Left forelimb (tissue), 1 donor: ENCODE measurements at places on chromosomes 6 and 20.

DNA sequence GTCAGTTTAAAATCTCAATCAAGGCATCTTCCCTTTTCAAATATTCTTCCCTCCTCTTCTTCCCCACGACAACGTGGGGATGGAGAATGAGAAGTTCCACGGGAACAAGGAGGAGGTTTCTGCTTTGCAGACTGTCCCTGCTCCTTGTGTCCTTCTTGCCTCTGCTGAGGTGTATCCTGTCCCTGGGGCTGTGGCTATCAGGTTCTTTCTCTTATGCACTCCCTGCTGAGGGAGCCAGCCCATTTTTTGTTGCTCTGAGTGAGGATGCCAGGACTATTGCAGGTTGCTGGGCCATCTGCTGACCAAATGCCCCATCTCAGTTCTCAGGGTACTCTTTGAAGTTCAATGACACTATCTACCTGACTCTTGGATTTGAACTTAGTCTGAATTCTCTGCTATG, 533.6 kb downstream of the RNF144B start:
- no peak for DNase-seq

- DNase-seq: no peak
These were observed 31.9 kb downstream of the C6orf89 start for GRCh38 chr6:36917541-36918193.

DNA sequence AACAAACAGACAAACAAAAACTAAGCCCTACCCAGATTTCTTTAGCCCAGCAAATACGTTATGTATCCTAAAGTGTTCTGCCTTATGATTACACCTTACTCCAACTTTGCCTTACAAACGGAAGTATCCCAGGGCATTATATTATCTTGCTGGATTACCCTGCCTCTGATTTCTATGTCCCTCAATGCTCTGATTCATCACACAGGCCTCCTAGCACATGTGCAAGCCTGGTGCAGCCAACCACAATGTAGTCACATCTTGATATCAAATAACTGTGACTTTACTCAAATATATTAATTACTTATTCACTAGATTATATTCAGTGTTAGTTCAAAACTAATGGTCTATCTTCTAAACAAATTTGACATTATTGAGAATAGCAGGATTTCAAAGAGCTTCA, 598.6 kb downstream of the TBC1D32 start:
- no peak for DNase-seq

DNA sequence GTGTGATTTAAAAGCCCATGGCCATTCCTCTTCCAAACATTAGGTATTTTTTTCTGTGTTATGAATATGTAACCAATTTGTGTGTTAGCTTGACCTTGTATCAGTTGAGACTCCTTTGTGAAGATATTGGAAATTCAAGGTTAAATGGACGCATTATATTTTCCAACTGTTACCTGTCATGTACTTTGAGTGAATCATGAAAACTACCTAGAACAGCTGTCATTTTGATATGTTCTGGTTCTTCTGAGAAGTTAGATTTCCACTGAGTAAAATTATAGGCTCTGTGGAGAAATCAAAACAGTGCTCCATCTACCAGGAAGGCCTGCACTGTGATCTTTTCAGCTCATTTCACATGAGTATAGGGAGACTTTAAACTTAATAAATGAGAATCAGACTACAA, 470.0 kb downstream of the NKAIN2 start:
- DNase-seq: no peak

DNA sequence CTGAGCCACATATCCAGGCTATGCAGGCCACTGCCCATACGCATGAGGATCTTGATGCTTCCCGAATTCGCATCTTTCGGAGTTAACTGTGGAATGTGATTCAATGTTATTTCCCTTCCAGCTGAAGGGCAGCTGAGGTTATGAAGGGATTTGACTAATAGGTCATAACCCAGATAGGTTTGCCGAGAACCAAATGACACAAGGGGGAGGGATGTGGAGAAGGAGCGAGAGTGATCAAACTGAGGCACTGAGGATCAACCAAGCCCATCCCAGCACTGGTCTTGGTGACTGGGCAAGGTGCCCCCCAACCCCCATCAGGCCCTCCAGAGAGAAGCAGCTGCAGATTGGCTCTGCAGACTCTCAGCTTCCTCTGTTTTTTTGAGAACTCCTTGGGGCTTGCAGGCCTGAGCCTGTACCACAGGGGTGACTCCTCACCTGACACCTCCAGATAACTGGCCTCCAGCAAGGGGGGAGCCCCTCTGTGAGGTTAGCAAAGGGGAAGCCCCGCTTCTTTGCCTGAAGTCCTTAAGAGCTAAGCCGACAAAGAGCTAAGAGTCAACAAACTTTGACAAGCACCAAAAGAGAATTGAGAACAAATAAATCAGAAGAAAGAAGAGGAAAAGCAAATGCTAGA, 185.9 kb downstream of the PDE7B start:
- no peak for DNase-seq

GRCh38 chr6:3991941-3992340, 87.0 kb downstream of the FAM217A start:
- no peak for DNase-seq

- no peak for DNase-seq
These were observed 182.5 kb downstream of the SYNDIG1 start for GRCh38 chr20:24651976-24652345.

GRCh38 chr6:112086744-112087135, 542 bp downstream of the TUBE1 start:
- no peak for DNase-seq

- peak; percentile 87 for DNase-seq
These were observed 2.8 kb downstream of the SOX4 start for GRCh38 chr6:21596145-21596948.

- no peak for DNase-seq
These were observed 148.7 kb upstream of the TCF21 start for GRCh38 chr6:133740218-133740617.

DNA sequence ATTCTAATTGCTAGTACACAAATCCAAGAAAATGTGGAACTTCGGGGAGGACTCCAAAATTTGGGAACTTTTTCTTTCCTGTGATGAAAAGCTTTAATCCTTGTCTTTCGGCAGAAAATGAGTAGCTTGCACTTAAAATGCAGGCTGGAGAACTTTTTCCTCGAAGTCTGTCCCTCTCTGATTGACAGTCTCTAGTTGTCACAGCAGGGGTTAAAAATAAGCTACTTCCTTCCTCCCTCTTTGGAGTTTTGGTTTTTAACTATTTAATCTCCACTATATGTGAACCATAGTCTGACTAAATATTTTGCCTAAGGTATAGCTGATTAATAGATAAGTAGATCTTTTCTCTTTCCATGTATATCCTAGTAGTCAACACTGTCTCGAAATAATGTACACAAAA, 66.8 kb upstream of the MBOAT1 start:
- no peak for DNase-seq

GRCh38 chr6:126071000-126071647, 84.8 kb downstream of the TRMT11 start:
- no peak for DNase-seq

GRCh38 chr6:13550656-13551055, 23.7 kb upstream of the SIRT5 start:
- no peak for DNase-seq

DNA sequence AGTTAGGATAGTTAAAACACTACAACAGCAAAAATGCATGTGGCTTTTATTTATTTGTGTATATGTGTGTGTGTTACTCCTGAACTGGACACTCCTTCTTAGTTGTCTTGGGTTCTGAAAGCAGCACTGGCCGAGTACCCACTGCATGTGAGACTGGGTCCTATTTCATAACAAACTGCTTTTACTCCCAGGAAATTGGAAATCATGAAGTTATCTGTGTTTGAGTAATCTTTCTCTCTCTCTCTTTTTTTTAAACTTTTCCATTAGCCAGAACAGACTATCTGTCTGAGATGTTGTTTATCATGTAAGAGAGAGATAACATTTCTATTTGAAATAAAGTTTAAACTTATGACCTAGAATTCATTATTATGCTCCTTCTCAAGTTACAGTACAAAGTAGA, 110.4 kb downstream of the LIN28B start:
- no peak for DNase-seq

GRCh38 chr6:72175916-72176315, 289.6 kb downstream of the RIMS1 start:
- no peak for DNase-seq

DNA sequence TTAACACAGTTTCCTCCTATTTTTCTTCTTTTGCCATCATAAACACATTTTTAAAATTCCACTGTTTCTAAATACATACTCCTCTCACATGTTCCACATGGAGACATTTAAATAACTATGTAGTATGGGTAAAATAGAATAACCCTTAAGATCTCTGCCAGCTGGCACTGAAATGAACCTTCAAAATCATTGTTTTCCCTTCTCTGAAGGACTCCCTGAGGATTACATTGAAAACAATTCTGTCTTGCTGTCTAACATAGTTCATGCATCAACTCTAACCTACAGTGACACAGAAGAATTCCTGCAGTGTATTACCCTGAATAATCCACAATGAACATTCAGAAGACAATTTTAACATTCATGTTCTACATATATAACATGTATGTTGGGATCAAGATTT, 1361.8 kb upstream of the CITED2 start:
- DNase-seq: no peak

- DNase-seq: no peak
These were observed 54.1 kb upstream of the NT5E start for GRCh38 chr6:85395746-85396145.

- no peak for DNase-seq
These were observed 10.1 kb downstream of the AAR2 start for GRCh38 chr20:36246401-36246800.

- DNase-seq: no peak
These were observed 21.9 kb downstream of the ECT2L start for GRCh38 chr6:138817799-138818198.

DNA sequence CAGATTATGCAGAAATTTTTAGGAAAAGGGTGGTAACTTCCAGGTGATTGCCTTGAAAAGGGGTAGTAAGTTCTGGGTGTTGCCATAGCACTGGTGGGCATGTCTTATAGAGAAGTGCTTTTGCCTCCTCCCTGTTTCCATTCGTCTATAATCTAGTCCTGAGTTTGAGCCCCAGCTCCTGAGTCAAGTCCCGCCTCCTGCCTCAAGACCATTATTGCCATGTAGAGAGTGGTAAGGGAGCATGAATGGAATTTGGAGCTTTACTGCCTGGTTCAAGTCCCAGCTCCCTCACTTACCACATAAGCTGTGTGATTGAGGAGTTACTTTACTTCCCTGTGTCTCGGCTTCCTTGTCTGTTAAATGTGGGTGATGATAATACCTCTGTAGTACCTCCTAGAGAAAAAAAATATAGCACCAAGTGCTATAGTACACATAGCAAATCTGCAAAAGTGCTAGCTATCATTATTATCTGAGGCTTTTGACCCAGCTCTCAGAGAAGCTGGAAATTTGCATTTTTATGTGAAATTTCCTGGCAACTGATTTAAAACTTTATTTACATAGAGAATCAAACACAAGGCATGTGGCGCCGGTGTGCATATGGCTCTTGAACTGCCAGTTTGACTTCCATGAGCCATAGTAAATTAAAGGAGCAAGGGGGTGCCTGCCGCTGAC, 36.0 kb downstream of the TGM6 start:
- no peak for DNase-seq

DNA sequence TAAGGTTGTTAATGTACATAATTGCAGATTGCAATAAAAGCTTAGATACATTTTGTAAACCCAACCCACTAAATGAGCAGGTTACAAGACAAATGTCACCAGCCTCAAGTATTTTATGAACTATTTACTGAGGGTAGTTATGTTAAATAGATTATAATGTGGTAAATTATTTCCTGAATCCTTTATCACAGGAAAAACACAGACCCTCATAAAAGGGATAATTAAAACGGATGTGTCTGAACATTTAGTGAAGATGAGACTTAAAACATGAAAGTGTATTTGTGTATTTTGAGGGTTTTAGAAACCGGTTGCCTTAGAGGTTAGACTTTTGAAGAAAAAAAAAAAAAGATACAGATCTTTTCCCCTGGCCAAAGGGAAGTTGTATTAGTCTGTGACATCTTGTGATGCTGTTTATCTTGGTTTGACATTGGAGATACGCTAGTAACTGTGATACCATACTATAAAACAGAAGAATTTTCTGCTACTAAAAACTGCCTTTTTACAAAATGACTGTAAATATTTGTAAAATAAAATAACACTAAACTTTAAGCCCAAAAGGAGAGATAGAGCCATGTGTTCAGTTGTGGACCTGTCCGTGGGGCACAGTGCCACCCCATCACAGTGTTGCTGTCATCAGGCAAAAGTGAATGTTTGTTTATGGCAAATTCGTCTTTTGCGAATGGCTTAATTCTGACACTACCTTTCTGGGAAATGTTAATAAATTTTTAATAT, 9.7 kb downstream of the DYNLT1 start:
- no peak for DNase-seq
